ENCODE measurements at places on chromosomes 2 and 18.

DNA sequence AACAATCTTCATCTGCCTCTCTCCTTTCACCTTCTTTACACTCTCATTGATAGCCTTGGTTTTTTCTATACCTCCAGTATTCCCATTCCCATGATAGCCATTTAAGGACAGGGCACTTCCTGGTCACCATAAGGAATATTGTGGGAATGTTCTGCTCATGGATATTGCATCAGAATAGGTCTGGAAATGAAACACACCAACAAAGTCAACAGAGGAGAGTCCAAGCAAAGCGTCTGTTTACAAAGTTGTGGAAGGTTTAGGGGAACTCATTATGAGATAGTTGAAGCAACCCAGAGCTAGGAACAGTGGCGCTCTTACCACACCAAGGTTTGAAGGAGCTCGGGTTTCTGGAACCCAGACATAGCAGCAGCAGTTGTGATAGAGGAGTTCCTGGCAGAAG lies 150.3 kb upstream of the TNP1 start:
- no peak for DNase-seq

DNA sequence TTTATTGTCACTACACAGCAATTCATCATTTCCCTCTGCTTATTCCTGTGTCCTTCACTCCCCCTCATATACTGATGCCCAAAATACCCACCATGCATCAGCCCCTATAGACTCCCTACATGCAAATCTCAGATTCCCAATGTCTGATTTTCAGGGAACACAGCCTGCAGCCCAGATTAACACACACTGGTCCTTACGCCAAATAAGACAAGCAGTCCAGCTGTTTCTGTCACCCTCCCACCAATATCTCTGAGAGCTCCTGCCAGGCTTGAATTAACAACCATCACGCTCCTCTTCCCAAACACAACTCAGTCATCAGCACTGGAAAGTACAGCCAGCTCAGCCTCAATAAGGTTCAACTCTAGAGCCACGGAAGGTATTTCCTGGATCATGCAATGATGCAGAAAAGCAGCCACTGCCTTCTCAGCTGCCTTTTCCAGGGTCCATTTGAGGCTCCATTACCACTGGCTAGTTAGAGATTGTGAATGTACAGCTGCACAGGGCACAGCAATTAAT lies 39.0 kb upstream of the SLC35F5 start:
- DNase-seq, result no peak

DNA sequence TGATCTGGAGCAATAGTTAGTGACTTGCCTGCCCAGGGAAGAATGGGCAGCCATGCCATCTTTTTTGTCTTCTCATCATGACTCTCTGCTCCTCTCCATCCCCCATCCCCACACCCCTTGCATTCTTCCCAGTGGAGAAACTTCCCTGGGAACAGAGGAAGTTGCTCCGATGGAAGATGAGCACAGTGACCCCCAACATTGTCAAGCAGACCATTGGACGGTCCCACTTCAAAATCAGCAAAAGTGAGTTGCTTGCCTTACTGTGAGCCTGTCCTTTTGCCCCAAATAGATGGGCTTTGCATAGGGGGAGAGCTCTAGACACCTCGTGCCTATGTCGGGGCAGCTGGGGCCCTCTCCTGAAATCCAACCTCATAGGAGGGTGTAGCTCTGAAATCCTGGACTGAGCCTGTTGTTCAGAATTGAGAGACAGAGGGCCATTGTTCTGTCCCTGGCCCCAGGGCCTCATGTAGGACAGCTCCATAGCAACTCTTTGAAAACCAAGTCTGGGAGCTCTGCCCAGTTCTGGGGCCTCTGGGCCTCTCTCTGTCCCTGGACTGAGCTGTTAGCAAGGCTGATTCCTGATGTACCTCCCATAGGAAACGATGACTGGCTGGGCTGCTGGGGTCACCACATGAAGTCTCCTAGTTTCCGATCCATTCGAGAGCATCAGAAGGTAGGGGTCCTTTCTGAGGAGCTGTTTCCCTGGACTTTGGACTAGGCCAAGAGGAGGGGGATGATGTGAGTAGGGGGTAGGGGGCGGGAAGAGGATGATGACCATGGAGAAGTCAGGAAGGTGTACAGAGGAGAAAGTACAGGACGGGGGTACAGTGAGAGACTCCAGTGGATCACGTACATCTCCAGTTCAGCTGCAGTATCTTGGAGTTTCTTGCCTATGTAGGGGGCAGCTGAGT lies 35.2 kb downstream of the TTLL4 start:
- DNase-seq, result no peak

DNA sequence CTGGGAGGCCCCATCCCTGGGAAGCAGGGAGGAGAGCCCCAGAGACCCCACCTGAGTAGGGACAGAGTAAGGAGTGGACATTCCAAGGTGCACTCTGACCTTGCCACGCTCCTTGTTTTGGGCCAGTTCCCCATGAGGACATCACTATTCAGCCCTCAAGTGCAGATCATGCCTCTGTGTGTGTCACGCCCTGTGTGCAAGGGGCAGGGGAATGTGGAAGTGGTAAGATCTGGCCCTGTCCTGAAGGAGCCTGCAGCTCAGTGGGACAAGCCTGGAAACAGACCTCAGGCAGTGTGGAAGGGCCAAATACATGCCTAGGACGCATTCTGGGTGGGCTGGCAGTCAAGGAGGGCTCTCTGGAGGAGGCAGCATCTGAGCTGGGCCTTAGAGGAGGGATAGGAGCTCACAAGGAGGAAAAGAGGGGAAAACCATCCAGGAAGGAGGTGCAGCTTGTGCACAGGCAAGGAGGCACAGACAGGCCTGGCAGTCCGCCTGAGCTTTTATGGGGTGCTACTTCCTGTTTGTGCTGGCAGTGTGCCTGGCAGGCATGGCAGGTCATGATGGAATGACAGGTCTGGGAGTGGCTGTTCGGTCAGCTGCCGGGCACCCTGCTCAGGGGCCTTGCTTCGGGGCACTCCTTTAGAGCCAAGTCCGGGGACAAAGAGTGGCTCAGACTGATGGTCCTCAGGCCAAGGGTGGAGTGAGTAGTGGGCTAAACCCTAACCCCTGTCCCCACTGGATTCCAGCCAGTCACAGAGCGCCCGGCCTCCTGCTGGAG lies 3.3 kb downstream of the KLHL30 start:
- no peak for DNase-seq

DNA sequence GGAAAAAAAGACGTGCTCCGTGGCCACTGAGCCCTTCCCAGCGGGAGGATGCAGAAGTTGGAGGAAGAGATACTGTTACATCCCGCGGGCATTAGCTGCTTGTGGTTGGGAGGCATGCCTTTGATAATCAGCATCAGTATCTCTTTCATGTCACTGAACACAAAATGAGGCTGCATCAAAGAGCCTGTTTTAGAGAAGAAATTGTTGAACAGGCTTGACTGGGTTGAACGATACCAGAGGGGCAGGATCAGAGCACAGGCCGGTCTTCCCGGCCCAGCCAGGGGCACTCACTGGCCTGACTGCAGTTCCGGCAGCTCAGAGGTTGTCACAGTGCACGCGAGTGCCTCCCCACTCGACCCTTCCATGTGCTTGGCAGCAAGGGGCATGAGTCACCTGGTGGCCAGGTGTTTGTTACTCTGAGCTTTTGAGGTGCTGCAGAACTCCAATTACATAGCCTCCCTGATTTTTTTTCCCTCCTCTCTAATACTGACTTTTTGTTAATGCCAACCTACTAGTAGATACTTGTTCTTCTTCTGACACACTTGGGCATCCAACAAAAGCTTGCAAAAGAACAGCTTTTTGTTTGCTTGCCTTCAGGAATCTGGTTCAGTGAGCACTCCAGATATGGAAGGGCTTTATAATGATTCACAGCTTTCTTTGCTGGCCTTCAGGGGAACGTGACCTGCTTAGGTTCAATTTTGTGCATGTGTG lies 121.6 kb downstream of the VAPA start:
- no peak for DNase-seq

- DNase-seq, result no peak
These were observed 14.4 kb downstream of the STK11IP start for GRCh38 chr2:219611866-219612576.

- DNase-seq, result no peak
These were observed 43.3 kb downstream of the SAP130 start for GRCh38 chr2:127984551-127984950.

GRCh38 chr2:128783896-128784295 lies 465.2 kb upstream of the HS6ST1 start:
- DNase-seq, result no peak

DNA sequence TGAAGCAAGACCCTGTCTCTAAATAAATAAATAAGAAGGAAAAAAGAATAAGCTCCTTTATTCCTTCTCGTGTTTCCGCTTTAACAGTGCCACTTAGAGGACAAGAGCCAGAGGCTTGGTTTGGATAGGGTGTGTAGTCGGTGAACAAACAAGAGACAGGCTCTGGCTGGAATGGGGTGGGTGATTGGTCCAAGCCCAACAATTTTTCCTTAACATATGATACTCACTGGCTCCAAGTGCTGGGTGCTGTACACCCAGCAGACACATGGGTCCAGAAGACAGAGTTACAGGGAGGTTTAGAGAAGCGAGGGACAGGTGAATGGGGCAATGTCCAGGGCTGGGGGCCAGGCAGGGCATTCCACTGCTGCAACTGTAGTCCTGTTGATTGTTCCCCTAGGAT lies 77.8 kb downstream of the NCAPH start:
- no peak for DNase-seq

GRCh38 chr18:8948471-8949149 lies 153.9 kb upstream of the NDUFV2 start:
- peak; percentile 95 for DNase-seq

GRCh38 chr2:28577791-28578680 lies 82.2 kb downstream of the PLB1 start:
- no peak for DNase-seq

Measured in fibroblast of skin of left quadriceps (primary cell).